ENCODE measurements at places on chromosomes 3 and 15.

DNA sequence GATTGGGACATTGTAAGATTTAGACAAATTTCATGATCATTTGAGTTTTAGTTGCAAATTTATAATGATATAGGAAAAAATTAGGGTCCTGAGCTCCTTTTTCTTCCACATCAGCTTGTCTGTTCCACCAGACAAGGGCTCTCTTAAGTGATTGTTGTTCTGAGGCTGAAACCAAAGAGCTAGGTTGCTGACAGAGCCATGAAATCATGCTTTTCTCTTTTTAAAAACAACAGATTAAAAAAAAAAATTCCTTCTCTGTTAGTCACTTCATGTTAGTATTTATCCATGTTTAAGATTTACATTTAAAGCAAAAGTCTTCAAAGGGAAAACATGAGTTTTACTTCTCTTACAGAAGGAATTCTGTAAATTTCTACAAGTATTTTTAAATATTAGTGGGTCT is 56.8 kb downstream of the ATP2C1 start:
- no peak for DNase-seq

GRCh38 chr15:92949604-92950249 is 49.6 kb downstream of the CHD2 start:
- DNase-seq: no peak

GRCh38 chr3:140131895-140132294 is 196.9 kb downstream of the CLSTN2 start:
- DNase-seq: no peak

- peak; percentile 23 for DNase-seq
These were observed 542 bp downstream of the INKA1 start for GRCh38 chr3:49803465-49804140.

- DNase-seq: no peak
These were observed 33.6 kb downstream of the HPS3 start for GRCh38 chr3:149163066-149163465.

DNA sequence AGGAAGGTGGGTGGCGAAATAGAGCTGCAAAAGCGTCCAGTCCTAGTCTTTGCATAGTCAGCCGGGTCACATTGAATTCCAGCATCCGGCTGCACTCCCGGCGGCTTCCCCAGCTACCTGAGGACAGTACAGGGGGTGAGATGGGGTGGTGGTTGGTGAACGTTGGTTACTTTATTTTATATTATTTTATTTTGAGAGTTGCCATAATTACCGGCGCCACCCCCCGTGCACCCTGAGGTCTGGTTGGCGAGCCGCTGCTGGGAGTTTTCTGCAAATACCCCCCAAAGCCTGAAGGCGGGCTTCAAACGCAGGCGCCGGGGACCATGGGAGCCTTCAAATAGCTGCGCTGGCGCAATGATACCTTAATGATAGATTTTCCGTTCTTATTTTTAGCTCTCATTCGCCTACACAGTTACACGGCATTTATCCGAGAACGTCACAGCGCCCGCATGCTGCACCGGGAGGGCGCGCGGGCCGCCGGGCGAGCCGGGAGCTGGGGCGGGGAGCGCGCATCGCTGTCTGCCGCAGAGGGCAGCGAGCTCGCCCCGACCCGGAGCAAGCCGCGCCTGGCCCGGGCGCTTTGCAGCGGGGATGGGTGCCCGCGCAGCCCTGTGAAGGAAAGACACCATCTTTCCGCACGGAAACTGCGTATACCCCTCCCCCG is 756 bp upstream of the RASGRF1 start:
- DNase-seq: no peak

- DNase-seq: no peak
These were observed 99.0 kb downstream of the ST8SIA2 start for GRCh38 chr15:92492551-92493115.

DNA sequence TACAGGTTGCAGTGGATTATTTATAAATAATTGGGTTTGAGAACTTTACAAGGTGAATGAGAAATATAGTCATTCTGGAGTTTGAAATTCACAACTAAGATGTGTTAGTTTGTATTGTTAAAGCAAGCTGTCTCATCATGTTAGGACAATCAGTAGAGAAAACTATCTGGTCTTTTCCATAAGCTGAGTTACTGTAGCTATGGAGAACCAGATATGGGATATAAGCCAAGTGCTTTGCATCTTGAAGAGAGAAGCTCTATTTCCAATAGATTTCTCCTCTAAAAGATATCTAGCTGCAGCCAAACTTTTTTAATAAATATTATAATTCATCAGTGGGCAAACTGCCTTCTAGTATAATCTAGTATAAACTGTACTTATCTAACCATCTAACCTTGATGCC is 11.3 kb downstream of the P3H2 start:
- no peak for DNase-seq

DNA sequence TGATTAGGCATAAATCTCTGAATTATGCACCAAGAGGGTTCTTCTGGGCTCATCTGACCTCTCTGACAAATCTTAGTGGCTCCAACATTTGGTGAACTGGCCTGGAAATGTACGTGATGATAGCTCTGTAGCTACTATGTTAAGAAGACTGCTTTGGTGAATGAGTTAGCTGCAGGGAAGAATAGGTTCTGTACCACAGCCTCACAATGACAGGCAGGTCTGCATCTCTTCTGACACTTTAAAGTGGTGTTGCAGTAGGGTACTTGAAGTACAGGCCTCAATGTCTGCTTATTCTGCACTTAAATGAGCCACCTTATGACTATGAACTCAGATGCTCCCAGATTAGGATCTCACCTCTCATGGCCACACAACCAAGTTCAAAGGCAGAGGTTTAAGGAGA is 7.0 kb downstream of the FGF7 start:
- DNase-seq: no peak

DNA sequence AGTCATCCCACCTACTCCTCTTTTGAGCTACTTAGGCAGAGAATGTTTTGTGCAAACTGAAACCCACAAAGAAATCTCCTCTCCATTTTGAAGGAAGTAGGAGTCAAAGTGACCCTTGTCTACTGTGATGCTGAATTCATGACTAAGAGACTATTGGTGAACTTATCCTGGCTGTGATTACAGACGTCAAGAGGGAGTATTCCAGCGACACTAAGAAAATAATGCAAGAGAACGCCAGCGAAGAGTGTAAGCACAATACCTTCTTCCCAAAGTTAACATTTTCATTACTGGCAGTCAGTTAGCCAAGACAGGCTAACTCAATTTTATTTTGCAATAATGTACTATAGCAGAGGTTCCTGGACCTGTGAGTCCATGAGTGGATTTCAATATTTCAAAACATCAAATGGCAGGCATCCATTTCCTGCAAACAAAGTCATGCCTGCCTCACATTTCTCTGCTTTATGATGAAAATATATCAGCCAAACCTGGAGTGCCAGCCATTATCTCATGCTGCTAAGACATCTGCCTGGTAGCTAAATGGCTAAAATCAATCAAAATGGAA is 59.0 kb downstream of the CTNNB1 start:
- DNase-seq: no peak

- no peak for DNase-seq
These were observed 59.7 kb downstream of the KCNAB1 start for GRCh38 chr3:156180077-156180476.

DNA sequence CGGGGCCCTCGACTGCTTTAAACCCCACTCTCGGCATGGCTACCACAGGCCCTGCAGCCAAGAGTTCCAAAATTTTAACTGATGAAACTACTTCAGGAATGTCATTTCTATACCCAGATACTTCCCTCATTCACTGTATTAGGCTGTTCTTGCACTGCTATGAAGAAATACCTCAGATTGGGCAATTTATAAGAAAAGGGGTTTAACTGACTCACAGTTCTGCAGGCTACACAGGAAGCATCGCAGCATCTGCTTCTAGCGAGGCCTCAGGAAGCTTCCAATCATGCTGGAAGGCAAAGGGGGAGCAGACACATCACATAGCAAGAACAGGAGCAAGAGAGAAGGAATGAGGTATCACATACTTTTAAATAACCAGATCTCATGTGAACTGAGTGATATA is 21.6 kb upstream of the ALCAM start:
- no peak for DNase-seq

DNA sequence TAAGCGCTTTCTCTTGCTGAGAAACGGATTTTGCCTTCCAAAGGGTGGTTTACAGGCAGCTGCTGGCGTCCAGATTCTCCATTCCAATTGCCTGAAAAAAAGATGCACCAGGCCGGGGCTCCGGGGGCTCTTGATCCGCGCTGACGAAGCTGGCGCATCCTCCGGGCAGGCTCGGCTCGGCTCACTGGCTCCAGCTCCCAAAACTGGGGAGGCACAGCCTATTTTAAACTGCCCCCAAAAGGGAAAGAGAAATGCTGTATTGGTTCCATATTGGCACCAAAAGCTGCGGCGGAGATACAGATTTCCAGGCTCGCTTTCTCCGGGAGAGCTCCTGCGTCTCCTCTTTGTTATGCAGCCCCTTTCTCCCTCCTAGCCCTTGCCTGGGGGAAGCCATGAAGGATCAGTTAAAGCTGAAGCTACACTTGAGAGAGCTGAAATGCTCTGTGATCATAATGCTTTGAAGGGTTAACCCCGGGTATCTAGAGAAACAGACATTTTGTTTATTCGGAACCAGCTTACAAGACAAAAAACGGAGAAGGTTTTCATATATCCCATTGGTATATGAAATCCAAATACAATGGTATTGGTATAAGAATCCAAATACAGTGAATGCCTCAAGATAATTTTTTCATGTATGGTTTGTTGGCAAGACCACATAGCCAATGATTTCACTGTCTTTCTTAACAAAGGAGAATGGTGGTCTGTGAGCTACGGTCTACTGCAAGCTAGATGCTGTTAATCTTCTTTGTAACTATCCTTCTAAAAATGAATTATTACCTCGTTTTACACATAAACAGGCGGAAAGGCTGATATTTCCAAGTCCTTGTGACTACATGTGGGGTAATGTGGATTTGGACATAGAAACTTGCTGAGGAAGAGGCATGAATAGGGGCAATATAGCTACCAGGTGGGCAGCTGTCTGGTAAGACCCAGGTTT is 693 bp downstream of the CD200 start:
- DNase-seq: no peak

- no peak for DNase-seq
These were observed 231.6 kb downstream of the SOX2 start for GRCh38 chr3:181943285-181943684.

DNA sequence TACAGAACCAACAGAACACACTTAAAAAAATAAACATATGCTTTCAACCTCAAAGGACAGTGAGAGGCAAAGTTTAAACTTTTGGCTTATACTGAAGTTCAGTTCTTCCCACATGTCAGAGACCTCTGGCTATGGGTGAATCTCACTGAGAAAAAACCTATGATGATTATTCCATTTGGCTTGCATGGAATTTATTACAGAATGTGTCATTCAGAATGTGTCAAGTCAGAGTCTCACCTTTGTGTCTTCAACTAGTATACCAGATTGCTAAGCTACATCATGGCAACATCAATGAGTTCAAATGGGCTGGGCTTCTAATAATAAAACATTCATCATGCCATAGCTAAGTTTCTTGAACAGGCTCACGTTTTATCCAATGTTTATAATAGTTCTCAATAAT is 987.0 kb downstream of the NTRK3 start:
- DNase-seq: no peak

DNA sequence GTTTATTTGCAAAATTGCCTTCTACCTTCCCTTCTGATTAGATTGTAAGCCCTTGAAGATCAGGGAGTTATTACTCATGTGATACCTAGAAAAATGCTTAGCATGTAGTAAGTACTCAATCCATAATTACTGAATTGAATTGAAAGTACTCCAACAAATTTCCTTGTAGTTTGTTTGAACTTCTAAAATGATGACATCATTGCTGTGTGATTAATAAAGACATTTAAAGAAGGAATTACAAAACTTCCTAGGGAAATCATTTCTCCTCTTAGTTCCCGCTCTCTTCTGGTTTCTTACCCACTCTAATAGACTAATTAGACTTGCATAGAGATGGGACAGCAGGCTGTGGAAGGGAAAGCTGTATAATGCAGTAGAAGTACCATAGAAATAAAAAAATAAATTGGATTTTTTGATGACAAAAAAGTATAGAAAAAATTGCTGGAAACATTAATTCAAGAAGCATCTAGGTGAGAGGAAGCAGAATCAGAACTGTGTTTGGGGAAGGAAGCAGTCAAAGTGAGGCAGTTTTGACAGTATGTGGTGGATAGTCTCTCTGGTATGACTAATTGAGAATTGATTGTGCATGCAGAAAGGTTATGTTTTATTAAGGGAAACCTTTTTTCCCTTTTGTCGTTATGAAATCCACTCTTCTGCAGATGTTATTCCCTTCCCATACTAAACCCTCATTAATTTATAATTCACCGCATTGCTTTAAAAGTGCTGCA is 93.0 kb downstream of the ALCAM start:
- DNase-seq: no peak

- no peak for DNase-seq
These were observed 74.3 kb upstream of the TSEN2 start for GRCh38 chr3:12409684-12410596.

- DNase-seq: no peak
These were observed 604.3 kb upstream of the CFAP20DC start for GRCh38 chr3:59654123-59654479.

DNA sequence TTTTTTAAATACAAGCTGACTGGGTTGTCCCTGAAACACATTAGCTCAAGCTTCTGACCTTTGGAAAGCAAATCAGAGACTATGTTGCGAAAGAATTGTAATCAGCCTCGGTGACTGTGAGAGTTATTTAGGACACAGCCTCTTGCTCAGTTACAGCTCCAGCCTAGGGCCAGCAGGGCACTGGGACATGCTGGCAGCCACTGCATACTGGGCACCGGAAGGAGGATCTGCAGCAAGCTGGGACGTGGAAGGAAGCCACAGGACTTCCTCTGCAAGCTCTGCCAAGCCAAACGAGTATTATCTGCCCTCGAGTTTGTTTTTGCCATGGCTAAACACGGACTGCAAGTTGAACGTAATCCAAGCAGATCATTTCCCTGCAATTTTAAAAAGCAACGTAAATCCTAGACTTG is 24.4 kb upstream of the COPG1 start:
- DNase-seq: no peak

DNA sequence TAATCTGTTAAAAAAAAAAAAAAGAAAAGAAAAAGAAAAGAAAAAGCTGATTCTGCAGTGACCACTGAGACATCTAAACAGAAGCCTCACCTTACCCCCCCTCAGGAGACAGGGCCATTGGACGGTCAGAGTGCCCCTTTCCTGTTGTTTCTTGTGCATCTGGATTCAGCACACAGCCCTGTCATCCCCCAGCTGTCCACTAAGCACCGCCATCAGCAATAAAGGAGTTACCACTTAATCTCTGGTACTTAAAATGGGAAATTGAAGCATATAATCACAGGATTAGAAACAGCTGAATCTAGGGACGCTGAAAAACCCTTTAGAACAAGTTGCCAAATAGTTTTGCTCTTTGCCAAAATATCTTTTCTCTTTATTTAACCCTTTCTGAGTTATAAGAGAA is 62.5 kb downstream of the TRIM69 start:
- DNase-seq: no peak

DNA sequence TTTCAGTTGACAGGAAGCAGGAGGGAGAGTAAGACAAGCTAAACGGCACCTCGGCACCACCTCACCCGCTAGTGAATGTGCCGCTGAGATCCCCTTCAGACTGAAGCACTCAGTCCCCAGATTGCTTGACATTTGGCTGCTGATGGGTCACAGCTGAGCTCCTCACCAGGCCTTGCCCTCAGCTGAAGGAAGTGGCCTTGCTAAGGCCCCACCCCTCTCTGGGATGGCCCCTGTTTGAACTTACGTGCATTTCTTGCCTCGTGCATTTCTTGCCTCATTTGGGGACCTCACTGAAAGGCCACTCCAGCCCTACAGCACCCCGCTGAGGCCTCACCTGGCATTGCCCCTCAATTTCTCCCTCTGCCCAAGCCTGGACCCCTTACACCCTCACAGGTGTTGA is 39.8 kb downstream of the EOGT start:
- no peak for DNase-seq

GRCh38 chr3:98147179-98147578 is at the start of gene OR5H14:
TSS of gene OR5H14 (plus strand) at chr3:98147479. CDS start at chr3:98149386, 1,907 bp downstream.
- DNase-seq: no peak

GRCh38 chr3:111582120-111582474 is 13.0 kb downstream of the ZBED2 start:
- DNase-seq: no peak

Data from CD4-positive, alpha-beta T cell treated with Interleukin-15 for 4 hours (primary cell).